BJ (cell line): ENCODE measurements at places on chromosomes 3 and 15.

DNA sequence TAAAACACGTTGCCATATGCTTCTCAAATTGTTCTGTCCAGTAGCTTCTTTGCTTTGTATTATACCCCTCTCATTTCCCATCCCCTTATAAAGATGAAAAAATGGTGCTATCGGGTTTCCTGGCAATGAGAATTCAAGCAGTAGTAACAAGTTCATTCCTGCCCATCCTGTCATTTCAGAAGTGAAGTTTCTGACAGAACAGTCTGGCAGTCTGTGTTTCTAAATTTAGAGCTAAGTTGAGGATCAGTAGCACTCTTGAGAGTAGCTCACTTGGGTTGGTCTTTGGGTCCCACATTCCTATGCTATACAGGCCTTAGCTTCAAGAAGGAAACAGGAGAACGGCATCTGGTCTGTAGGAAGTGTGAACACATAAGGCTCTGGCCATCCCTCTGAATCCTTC lies 134.6 kb downstream of the GHSR start:
- DNase-seq, result no peak

GRCh38 chr3:861721-862120 lies 231.1 kb upstream of the CNTN6 start:
- no peak for DNase-seq

GRCh38 chr15:87734571-87735373 lies 521.8 kb downstream of the NTRK3 start:
- DNase-seq, result no peak

DNA sequence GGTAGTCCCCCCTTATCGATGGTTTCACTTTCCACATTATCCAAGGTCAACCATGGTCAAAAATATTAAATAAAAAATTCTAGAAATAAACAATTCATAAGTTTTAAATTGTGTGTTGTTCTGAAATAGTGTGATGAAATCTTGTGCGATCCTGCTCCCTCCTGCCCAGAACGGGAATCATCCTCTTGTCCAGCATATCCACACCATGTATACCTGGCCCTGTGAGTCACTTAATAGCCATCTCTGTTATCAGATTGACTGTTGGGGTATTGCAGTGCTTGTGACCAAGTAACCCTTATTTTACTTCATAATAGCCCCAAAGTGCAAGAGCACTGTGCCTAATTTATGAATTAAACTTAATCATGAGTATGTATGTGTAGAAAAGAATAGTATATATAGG lies 19.1 kb downstream of the FAM81A start:
- DNase-seq, result no peak

GRCh38 chr3:124652009-124652408 lies 78.2 kb upstream of the UMPS start:
- DNase-seq, result no peak

GRCh38 chr3:147945968-147946519 lies 536.9 kb downstream of the ZIC1 start:
- peak; percentile 80 for DNase-seq

DNA sequence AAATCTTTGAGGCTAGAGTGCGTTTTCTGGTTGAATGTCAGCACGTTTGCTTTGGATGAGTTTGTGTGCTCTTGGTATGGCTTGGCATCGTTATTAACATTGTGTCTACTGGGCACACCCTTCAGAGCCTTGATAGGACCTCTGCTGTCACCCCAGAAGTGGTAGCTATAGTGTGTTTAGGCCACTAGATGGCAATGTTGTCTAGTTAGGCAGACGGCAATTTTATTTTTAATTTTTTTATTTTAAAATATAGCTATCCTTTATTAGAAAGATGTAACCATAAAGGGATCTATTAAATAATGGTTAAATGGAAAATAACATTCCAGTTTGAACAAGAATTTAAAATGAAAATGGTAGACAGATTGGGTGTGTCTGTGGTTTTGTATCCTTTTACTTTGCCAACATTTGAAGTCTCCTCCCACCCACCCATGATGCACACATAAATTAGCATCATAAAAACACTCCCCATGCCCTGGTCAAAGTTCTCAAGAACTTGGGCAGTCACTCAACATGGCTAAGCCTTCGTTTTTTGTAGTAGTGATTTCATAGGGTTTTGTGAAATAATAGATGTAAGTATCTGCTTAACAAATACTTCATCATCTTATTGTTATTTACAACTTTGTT lies 200.7 kb downstream of the KCNH8 start:
- no peak for DNase-seq

DNA sequence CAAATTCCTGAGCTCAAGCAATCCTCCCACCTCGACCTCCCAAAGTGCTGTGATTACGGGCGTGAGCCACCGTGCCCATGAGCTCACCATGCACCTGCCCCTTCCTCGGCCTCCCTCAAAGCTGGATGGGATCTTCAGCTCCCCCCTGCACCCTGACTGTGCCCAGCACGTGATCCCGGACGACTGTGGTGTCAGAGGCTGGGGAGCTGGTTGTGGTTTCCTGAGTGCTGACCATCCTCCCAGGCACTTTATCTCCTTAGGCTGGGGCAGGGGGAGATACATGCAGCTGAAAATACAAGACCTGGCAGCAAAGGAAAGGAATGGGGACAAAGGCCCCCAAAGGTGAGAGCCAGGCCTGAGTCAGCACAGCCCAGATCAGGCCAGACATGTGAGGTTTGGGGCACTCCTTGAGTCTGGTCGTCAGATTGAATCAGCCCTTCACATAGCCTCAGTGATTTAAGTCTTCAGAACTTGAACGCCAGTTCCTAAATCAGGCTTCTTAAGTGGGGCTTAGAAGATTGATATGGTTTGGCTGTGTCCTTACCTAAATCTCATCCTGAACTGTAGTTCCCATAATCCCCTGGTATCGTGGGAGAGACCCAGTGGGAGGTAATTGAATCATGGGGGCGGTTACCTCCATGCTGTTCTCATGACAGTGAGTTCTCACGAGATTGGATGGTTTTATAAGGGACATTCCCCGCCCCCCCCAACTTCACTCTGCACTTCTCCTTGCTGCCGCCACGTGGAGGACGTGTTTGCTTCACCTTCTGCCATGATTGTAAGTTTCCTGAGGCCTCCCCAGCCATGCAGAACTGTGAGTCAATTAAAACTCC lies 35.8 kb downstream of the PRKCD start:
- peak; percentile 7 for DNase-seq

- no peak for DNase-seq
These were observed 783 bp downstream of the ITIH1 start for GRCh38 chr3:52777959-52778805.

GRCh38 chr15:85116066-85116465 lies 134.4 kb downstream of the PDE8A start:
- DNase-seq, result no peak

DNA sequence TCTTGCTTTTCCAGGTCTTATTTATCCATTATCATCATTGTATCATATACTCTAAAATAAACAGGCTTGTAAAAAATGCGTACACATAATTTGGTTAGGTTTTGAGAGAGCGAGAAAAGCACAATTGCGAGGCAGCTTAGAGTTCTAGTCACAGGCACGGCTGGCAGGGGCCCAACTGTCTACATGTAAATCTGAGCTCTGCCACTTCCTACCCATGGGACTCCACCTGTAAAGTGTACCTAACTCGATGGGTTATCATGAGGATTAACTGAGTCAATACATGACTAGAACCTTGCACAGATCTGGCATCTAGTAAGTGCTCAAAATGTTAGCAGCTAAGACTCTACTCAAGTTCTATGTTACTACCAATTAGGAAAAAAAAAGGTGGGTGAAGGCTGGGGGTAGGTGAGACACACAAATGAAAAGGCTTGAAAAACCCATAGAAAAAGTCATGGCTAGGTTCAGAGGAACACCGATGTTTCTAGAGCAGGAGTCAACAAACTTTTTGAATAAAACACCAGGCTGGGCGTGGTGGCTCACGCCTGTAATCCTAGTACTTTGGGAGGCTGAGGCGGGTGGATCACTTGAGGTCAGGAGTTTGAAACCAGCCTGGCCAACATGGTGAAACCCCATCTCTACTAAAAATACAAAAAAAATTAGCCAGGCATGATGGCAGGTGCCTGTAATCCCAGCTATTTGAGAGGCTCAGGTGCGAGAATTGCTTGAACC lies 36.2 kb downstream of the GLB1 start:
- no peak for DNase-seq

- no peak for DNase-seq
These were observed 485.4 kb downstream of the GRM7 start for GRCh38 chr3:7346364-7346763.
